ENCODE measurements at places on chromosomes 1 and 21. TPM values are rescaled to one million over a fixed set of nuclear protein-coding genes. Genes with fewer than 3 reads are reported as not detected.

UMODL1 gene
- 0.92 TPM for total RNA-seq

KLHDC7A gene
- total RNA-seq: not detected

TMEM82 gene
- total RNA-seq: not detected

LCE2C gene
- total RNA-seq: not detected

RUNX3 gene
- total RNA-seq: 145 TPM

SYT2 gene
- total RNA-seq: 0.06 TPM

SGIP1 gene
- total RNA-seq: not detected

FMO4 gene
- total RNA-seq: 3.4 TPM

LCE1A gene
- total RNA-seq: not detected

NBPF19 gene
- total RNA-seq: 81.7 TPM

LRRC7 gene
- total RNA-seq: 0.13 TPM

RIPK4 gene
- total RNA-seq: 2.1 TPM

RCAN3 gene
- total RNA-seq: 179 TPM

DNAH14 gene
- 0.28 TPM for total RNA-seq

KIF26B gene
- total RNA-seq: not detected

CD58 gene
- total RNA-seq: 16.9 TPM
